RPMI7951 (cell line): ENCODE measurements at places on chromosomes 11 and 22. TPM values are rescaled to one million over a fixed set of nuclear protein-coding genes. Genes with fewer than 3 reads are reported as not detected.

The OR8G1 gene
- not detected in 2 replicates for total RNA-seq

The CDHR5 gene
- total RNA-seq = not detected in 2 replicates

The TMEM45B gene
- not detected in 2 replicates for total RNA-seq

The SCN2B gene
- not detected in 2 replicates for total RNA-seq

The BATF2 gene
- 0.59 and 0.84 TPM in 2 replicates for total RNA-seq

The PRR33 gene
- not detected in 2 replicates for total RNA-seq

The KCNK7 gene
- not detected in 2 replicates for total RNA-seq

The TPBGL gene
- total RNA-seq = not detected in 2 replicates

The TRIM48 gene
- 0.24 and 0.78 TPM in 2 replicates for total RNA-seq

The OR2D2 gene
- total RNA-seq = 0.36 TPM in 1 of 2 replicates, not detected in the other

The IL18BP gene
- 0.59 and 1.9 TPM in 2 replicates for total RNA-seq

The SHANK3 gene
- 0.10 and 0.12 TPM in 2 replicates for total RNA-seq

The CCDC15 gene
- total RNA-seq = 10.9 and 11.4 TPM in 2 replicates

The MAJIN gene
- not detected in 2 replicates for total RNA-seq

The LMO1 gene
- total RNA-seq = not detected in 2 replicates

The NTM gene
- 38.7 and 47.8 TPM in 2 replicates for total RNA-seq

The LIN7C gene
- 47.3 and 49.3 TPM in 2 replicates for total RNA-seq

The OR52I2 gene
- not detected in 2 replicates for total RNA-seq

The CDC45 gene
- total RNA-seq = 31.6 and 32.2 TPM in 2 replicates

The P2RY6 gene
- total RNA-seq = 6.0 and 9.9 TPM in 2 replicates

The PANX3 gene
- not detected in 2 replicates for total RNA-seq

The POU2AF3 gene
- total RNA-seq = 0.24 TPM in 1 of 2 replicates, not detected in the other
